RWPE1 (cell line): ENCODE measurements at places on chromosomes 13 and 19.

DNA sequence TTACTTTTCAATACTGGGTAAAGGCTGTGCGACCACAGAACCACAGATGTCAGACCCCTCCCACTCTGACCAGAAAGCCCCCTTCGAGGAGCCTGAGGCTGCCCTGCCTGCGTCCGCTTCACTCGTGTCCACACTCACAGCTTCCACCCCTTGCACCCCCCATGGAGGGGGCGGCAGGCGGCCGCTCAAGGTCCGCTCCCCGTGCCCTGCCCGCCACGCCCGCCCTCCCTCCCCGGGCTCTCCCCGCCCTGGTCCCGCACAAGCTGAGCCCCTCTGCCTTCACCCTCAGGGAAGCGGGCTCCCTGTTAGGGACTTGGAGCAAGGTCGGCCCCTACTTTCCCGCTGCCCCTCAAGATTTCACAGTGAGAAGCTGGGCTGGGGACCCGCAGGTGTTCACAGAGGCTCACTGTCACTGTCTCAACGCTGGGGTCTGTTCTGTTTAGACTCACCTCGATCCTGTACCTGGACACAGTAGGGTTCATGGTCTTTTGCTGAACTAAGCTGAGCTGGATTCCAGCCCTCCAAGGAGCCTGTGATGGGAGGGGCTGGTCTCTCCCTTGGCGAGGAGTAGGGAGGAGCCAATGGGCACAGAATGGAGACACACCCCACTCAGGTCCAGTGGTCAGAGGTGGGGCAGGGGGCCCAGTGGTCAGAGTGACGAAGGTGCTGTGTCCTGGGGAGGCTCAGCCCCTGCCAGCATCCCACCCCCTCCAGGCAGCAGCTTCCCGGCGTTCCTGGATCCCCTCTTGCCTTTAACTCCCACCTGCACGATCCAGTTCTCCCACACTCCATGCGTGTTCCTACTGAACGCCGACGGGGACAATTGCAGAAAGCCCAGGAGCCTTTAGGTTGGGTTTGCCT is 69.5 kb downstream of the SPACA7 start:
- no peak for DNase-seq

DNA sequence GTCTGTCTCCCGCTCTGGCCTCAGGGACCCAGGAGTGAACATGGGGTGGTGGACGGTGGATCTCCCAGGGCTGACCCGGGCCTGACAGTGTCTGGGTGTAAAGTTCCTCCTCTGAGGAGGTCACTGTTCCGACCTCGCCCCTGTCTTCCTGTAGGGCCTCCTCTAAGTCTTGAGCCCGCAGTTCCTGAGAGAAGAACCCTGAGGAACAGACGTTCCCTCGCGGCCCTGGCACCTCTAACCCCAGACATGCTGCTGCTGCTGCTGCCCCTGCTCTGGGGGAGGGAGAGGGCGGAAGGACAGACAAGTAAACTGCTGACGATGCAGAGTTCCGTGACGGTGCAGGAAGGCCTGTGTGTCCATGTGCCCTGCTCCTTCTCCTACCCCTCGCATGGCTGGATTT is at the start of gene SIGLEC9:
Gene SIGLEC9, plus strand, starts transcription at position 178 of the 400 bp plus-strand sequence. Its CDS starts 69 bp downstream, at position 247.
- DNase-seq, result no peak

GRCh38 chr13:99003851-99004471 is 26.1 kb upstream of the DOCK9 start:
- no peak for DNase-seq

DNA sequence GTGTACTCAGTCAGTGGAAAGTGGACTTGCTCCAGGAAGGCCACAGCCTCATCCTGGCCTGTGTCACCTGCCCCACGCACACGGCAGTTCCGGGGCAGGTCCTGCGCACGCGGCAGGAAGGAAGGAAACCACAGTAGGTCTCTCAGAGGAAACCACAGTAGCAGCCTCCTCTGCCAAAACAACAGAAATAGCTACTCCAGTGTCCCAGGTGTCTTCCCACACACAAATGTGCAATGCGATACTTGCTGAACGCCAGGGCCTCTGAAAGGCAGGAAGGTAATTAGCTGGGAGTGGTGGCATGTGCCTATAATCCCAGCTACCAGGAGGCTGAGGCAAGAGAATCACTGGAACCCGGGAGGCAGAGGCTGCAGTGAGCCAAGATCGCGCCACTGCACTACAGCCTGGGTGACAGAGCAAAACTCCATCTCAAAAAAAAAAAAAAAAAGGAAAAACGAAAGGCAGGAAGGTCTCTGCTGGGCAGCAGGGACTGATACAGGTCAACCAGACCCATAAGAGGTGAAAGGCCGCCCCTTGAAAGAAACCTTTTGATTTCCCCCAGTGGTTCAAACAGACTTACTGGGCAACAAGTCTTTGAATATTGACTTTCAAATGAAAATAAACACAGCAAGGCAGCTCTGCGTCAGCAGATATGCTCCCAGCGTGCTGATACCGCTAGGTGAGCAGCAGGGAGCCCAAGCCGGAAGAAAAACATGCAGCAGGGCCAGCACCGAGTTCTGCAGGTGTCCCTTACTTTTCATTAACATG is 49.5 kb downstream of the CRYL1 start:
- DNase-seq, result no peak

GRCh38 chr13:41352935-41353840 is 42.1 kb downstream of the NAA16 start:
- peak; percentile 45 for DNase-seq

GRCh38 chr13:110291286-110291685 is 15.7 kb downstream of the COL4A1 start:
- DNase-seq, result no peak

DNA sequence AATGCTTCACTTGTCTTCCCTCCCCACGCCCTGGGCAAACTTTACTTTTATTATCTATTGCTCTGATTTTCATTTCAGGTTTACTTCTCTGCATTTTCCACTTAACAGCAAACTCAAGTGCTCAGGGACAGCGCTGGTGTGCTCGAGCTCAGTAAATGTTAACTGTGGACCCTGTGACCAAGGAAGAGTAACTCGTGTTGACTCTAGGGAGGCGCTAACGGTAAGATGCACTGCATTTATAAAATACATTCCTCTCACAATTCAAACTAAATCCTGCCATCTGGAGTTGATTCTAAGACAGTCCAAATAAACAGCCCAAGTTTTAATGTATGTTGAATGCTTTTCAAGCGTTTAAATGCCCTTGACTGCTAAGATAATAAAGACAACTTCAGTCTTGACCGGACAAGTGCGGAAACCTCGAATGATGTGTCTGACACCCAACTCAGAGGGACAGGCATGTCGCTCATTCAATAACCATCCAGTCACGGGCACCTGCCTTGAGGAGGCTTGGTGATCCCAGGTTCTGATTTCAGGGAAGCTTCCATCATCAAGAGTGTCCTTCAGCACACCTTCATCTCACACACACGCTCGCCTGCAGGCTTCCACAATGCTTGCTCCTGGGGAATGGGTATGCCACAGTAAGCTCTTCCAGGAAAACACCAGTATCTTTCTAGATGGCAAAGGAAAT is 93.2 kb downstream of the STK24 start:
- DNase-seq, result no peak

- DNase-seq, result peak; percentile 10
These were observed 50.5 kb upstream of the UBE2L5 start for GRCh38 chr13:30371649-30372265.

- no peak for DNase-seq
These were observed 16.6 kb downstream of the IL12RB1 start for GRCh38 chr19:18070181-18070580.

GRCh38 chr13:40187841-40188591 is 478.4 kb downstream of the FOXO1 start:
- DNase-seq, result no peak

- no peak for DNase-seq
These were observed 34.3 kb downstream of the ELF1 start for GRCh38 chr13:40984668-40985366.

GRCh38 chr13:42477596-42478190 is 96.3 kb upstream of the TNFSF11 start:
- DNase-seq, result no peak

DNA sequence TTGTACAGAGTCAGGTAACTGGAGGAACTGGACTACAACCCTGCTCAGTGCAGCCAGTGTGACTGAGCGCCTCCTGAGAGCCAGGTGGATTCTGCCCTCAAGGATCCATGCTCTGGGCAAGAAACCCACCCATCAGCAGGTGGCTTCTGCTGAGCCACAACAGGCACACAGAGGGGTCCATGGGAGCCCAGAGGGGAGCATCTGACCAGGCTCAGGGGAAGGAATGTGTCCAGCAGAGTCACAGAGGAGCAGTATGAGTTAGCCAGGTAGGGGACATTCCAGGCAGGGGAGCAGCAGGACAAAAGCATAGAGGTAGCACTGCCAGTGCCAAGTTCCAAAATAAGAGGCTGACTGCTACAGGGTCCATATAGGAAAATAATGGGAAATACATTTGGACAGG is 19.9 kb downstream of the DHRS12 start:
- DNase-seq, result no peak

GRCh38 chr19:40960062-40960685 is 30.9 kb upstream of the CYP2B6 start:
- no peak for DNase-seq

GRCh38 chr19:49347835-49348234 is 12.6 kb downstream of the CD37 start:
- DNase-seq, result peak; percentile 62

- no peak for DNase-seq
These were observed 3.8 kb downstream of the LILRA4 start for GRCh38 chr19:54335164-54335563.

GRCh38 chr13:27064252-27064995 is 107.2 kb downstream of the USP12 start:
- no peak for DNase-seq

- no peak for DNase-seq
These were observed 699.4 kb downstream of the SLITRK1 start for GRCh38 chr13:83182845-83183244.

DNA sequence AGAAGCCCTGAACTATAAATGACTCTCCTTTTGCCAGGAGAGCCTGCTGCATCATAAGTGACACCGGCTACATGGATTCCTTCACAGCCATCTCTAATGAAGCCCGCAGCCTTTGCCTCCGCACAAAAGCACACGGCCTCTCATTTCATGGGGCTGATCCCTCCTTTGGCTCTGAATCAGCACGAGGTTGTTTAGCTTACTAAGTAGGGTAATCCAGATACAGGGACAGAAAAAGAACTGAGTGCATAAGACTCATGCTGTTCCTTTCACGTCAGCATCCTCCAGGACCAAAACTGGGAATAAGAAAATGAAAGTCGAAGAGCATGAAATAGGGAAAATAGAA is 136.3 kb downstream of the DCT start:
- no peak for DNase-seq

- peak; percentile 72 for DNase-seq
These were observed 885 bp downstream of the TGFB1 start for GRCh38 chr19:41352609-41353465.

DNA sequence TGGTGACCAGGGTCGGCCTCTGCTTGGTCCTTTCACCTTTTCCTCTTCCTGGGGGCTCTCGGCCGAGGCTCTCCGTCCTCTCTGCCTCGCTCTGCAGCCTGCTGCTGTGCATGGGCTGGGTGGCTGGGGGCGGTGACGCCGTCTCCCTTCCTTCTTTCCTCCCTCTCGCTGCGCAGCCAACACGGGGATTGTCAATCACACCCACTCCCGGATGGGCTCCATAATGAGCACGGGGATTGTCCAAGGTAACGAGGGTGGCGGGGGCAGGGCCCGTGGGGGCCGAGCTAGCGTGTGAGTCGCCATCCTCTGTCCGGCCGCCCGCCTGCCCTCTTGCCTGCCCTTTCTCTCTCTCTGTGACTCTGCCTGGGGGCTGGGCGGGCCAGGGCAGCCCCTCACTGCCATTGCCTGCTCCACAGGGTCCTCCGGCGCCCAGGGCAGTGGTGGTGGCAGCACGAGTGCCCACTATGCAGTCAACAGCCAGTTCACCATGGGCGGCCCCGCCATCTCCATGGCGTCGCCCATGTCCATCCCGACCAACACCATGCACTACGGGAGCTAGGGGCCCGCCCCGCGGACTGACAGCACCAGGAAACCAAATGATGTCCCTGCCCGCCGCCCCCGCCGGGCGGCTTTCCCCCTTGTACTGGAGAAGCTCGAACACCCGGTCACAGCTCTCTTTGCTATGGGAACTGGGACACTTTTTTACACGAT is 7.1 kb downstream of the YIPF2 start:
- no peak for DNase-seq

- DNase-seq, result no peak
These were observed 1406.6 kb upstream of the PCDH9 start for GRCh38 chr13:68636784-68637183.

- no peak for DNase-seq
These were observed 49.0 kb downstream of the FREM2 start for GRCh38 chr13:38735665-38736440.

GRCh38 chr19:17576758-17577456 is 21.5 kb downstream of the COLGALT1 start:
- DNase-seq, result peak; percentile 85

GRCh38 chr19:30703645-30704044 is 331.5 kb downstream of the ZNF536 start:
- DNase-seq, result no peak

DNA sequence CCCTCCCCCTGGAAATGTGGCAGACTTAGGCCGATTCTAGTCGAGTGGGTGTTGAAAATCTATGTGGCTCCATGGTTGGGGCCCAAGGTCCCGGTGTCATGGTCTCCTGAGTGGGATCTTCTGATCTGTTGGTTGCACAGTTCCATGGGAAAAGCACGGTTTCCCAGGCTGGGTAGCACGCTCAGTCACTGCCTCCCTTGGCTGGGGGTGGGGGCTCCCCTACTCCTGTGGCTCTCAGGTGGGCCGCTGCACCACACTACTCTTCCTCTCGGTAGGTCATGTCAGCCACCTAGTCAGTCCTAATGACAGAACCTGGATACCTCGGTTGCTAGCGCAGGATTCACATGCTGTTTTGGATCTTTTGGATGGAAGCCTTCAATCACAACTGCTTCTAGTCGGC is 247.0 kb downstream of the SPRY2 start:
- DNase-seq, result no peak

GRCh38 chr19:37506387-37507166 is at the start of gene ZNF793:
Gene ZNF793 (plus strand): TSS chr19:37506939. CDS start chr19:37523440, 16,501 bp downstream.
- DNase-seq, result peak; percentile 64

- DNase-seq, result no peak
These were observed 195.9 kb downstream of the LHFPL6 start for GRCh38 chr13:39407138-39407537.

DNA sequence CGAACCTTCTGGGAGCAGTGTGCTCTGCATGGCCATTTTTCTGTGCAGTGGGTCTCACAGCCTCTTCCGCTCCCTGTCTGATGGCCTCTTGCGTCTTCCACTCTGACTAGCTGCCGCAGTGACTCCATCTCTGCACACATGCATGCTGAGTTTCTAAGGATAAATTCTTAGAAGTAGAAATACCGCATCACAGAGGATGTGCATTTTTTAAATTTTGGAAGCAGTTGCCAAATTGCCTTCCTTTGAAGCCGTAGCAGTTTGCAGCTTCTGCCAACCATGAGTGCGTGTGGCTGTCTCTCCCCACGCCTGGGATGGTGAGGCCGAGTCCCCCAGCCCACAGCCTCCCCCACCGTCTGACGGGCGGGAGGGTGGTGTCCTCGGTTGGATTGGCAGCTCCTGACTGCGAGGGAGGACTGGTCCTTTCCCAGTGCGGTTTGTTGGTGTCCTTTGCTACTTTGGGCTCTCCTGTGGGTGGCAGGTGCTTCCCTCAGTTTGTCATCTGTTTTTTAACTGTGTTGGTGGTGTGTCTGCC is 9.8 kb downstream of the FZR1 start:
- no peak for DNase-seq

GRCh38 chr13:48827709-48828108 is 148.0 kb upstream of the FNDC3A start:
- no peak for DNase-seq
